ENCODE measurements at places on chromosomes 3 and 15.

GRCh38 chr3:94293793-94294195 lies 230.9 kb downstream of the NSUN3 start:
- DNase-seq = no peak

GRCh38 chr3:134552784-134553183 lies 66.9 kb downstream of the CEP63 start:
- no peak for DNase-seq

GRCh38 chr3:140863580-140864009 lies 78.0 kb upstream of the SLC25A36 start:
- peak; percentile 63 for DNase-seq

GRCh38 chr3:186169379-186169778 lies 60.5 kb upstream of the ETV5 start:
- no peak for DNase-seq

GRCh38 chr15:98955331-98955730 lies 52.3 kb downstream of the PGPEP1L start:
- no peak for DNase-seq

DNA sequence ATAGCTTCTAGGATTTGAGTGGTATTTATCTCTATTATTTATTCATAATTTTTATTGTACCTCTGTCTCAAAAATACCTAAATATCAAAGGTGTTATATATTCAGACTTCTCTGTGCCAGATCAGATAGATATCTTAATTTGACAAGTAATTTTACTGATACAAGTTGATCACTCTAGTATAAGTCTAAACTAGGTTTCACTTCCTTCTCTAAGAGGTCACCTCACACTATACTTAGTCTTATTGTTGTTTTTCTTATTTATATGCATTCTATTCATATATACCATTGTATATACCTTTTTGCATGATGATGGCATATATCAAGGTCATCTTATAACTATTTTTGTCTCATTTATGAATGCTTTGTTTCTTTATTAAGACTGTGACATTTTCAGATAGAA lies 26.4 kb upstream of the HGD start:
- DNase-seq = no peak

DNA sequence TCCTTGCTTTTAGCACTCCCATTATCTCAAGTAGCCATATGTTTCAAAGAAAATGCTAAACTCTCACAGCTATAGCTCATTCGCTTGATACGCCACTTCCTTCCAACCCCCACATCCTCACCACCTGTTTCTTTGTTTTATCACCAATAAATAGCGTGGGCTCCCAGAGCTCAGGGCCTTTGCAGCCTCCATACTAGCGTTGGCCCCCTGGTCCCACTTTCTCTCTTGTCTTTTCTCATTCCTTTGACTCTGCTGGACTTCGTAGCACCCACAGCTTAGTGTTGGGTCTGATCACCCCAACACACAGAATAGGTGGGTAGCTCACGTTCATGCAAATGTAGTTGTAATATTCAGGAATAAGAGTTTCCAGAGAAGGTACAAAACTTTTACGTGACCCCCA lies 4.1 kb upstream of the GPD1L start:
- no peak for DNase-seq

GRCh38 chr3:151923901-151924300 lies 50.5 kb downstream of the SUCNR1 start:
- no peak for DNase-seq

GRCh38 chr15:87155771-87156170 lies 1076.1 kb downstream of the AGBL1 start:
- no peak for DNase-seq

DNA sequence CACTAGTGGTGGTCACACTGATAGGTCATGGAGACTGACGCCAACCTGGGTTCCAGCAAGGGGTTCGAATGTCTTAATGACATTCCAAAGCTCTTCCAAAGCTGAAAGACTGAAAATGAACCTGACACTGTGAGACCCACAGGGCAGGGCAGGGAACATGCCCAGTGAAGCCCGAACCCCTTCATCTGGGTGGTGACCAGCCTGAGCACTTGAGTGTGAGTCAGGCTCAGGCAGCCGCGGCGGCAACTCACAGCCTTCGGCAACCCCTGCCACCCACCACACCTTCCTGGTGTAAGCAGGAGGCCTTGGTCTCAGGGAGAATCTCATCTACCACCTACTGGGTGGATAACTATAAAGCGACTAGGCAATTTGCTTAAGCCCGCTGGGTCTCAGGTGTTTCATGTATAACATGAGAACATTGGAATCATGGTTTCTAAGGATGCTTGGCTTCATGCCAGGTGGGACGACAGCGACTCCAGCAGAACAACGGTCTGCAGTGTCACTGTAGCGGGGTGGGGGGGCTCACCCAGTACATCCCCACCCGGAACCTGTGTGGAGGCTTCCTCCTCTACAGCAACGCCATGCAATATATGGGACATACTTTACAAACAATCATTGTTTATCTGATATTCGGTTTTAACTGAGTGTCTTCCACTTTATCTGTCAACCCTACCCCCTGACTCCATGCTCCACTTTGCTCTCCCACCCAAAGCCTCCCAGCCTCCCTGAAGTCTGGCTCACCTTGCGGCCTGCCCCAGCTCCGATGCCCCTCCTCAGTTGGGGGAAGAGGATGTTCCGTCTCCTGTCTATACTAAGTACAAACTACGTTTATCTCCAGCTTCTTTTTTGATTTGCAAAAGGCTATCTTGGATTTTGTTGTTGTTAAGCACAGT lies 125.0 kb upstream of the MEF2A start:
- no peak for DNase-seq

DNA sequence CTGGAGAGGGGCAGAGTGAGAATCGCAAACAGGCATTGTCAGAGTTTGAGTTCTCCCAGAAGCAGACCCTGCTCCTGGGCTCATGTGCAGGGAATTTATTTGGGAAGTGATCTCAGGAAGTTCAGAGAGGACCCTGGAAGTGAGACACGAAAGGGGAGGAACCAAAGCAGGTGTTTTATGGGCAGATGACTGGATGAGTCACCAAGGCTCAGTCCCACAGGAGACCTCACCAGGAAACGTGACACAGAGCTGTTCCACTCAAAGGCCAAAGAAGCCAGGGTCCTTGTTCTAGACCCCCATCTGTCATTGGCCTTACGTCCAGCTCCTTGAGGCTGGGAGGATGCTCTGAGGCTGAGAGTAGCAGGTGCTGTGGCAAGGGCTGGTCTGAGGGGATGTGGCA lies 43.4 kb upstream of the SEC22A start:
- peak; percentile 70 for DNase-seq

DNA sequence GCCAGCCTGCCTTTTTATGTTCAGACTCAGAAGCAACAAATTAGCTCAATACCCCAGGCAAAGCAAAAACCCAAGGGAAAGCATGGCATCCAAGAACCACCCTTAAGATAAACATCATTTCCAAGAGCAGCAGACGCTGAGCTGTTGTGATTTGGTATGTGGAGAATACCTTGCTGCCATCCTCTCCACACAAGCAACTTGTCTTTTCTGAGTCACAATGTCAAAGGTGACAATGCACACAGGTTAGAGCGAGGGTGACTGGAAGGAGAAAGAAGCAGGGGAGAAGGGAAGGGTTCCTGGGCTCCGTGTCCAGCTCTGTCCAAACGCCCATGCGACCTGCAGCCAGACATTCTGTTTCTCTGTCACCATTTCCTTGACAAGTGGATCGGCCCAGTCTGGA lies 6.0 kb downstream of the PCSK6 start:
- DNase-seq = no peak

- DNase-seq = no peak
Observed at GRCh38 chr15:39323157-39323556, 257.7 kb upstream of the THBS1 start.

- DNase-seq = peak; percentile 76
Observed at GRCh38 chr3:127961963-127962362, 46.9 kb downstream of the KBTBD12 start.

- no peak for DNase-seq
Observed at GRCh38 chr15:70197945-70198361, 100.2 kb upstream of the TLE3 start.

DNA sequence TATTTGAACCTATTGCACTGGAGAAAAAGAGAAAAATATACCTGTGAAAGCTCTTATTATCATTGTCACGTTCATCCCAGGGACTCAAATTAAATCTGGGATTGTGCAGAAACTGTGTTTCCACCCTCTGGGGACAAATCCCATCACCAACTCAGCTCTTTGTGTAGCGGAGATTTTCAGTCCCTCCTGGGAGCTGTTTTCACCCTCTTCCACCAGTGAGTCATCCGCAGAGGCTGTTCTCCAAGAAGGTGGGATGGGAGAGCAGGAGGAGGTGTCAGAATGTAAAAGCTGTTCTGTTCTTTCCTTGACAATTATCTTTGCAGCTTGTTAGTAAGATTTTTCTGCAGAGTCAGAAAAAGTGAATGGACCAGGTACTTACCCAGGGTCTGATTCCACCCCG lies 28.0 kb downstream of the SV2B start:
- no peak for DNase-seq

DNA sequence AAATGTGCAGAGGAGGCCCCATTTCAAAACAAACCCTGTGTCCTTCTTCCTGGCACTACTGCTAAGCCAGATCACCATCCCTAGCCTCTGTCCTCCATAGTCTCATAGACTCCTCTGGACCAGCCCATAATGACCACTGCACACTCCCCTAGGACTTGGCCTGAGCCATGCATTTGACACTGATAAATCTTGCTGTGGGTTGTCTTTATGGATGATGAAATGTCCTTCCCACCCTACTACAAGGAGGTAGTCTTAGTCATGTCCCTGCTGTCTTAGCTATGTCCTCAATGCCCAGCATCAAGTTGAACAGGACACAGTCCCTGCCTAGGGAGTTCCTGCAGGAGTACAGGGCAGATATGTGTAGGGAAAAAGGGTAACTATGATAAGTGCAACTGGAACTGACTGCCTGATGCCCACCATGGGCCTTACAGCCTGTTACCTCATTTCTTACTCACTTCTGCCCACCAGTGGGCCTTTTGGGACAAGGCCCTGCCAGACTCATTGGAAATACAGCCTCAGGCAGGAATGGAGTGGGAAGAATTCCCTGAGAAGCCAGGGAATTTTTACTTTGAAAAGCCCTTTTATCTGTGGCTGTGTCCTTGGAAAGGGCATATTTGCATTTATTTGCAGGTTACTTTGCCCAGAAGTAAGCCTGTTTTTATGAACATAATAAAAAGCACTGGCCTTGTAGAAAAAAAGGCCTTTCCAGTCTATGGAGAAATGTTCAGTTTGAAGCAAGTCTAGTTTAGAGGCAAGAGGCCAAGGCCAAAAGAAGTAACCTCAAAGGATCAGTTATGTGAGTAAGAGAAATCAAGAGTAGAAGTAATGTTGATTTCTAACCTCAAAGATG lies 199.6 kb upstream of the EIF1B start:
- DNase-seq = no peak

DNA sequence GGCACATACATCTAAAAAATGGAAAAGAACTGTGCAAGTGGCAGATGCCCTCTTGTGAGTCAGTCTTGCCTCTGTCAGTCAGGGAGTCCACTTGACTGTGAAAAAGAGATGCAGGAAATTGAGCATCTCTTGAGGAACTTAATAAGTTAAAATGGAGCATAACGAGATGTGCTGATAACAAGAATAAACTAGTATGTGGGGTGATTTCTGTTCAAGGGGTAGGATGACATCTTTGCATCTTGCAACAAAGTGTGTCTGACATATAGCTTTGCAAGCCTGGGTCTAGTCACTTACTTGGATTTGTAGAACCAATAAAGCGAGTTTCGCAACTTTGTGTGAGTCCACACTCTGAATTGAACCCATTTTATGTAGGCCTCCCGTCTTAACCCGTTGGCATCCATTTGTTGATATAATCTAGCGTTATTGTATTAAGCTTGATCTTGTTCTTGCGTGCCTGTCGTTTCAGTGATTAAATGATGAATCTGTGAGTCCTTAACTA lies 2.2 kb downstream of the USP3 start:
- no peak for DNase-seq

GRCh38 chr3:189967254-189967865 lies 153.3 kb downstream of the P3H2 start:
- DNase-seq = peak; percentile 18

DNA sequence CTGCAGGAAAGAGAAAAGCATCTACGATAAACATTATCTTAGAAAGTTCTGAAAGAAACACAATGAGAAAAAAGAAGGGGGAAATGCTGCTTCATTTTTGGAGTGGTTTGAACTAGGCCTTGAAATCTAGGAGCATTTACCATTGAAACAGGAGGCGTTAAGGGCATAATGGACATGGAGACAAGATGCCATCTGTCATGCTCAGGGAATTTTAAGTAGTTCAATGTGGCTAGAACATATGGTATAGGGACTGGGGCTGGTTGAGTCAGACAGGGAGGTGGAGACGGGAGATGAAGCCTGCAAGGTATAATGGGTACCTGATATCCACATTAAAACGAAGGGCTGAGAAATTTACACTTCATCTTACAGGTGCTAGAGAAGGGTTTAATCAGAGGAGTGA lies 10.4 kb upstream of the PLAAT1 start:
- no peak for DNase-seq

GRCh38 chr15:29259233-29259632 lies 10.4 kb downstream of the NSMCE3 start:
- DNase-seq = no peak

DNA sequence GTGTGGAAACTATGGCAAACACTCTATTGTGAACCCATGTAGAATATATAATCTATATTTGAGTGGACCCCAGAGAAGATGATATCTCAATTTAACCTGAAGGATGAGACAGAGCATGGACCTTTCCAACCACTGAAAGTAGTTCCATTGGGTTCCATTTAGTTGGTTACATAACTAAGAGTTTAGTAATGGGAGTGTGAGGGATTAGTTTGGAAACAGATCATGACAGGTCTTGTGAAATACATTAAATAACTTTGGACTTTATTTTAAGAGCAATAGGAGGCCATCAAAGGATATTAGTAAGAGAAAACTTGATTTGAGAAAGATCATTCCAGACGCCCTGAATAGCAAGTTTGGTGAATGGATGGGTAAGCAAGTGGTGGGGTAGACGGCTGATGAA lies 487.2 kb upstream of the ROBO2 start:
- no peak for DNase-seq

DNA sequence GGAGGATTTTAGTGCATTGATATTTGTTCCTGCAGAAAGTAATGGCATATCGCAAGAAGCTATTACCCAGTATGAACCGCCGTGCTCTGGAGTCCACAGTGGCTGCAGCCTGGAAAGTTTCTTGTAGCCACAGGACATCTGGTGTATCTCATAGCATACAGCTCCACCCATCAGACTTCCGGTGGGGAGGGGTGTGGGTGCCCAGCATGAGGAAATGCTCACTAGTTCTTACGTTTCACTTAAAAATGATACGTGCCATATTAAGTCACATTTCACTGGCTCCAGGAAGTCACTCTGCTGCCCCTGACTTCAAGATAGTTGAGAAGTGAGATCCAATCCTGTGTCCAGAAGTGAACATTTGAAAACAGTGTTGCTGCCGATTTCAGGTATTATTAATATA lies 990.4 kb downstream of the GBE1 start:
- DNase-seq = no peak

DNA sequence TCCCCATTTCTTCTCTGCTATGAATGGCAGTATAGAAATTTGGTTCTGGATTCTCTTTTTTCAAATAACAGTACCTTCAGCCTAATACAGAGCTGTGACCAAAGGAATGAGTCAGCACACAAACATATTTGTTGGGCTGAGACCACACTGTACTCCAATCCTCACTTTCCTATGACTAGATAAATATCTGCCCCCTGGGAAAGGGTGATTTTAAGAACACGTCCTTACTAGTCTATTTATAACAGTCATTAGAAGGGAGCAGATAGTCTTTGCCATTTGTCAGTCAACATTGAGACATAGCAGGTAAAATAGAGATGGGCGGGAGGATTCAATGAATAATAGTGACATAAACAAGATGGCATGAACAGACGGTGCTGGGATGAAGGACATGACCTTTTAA lies 461.3 kb downstream of the MCTP2 start:
- no peak for DNase-seq

Data from NCI-H2029 (cell line).